Activated CD4-positive, CD25-positive, alpha-beta regulatory T cell treated with anti-CD3 and anti-CD28 coated beads, Interleukin-2, amount 50 U/mL, for 24 hours (primary cell): ENCODE measurements at places on chromosomes 3 and 15.

DNA sequence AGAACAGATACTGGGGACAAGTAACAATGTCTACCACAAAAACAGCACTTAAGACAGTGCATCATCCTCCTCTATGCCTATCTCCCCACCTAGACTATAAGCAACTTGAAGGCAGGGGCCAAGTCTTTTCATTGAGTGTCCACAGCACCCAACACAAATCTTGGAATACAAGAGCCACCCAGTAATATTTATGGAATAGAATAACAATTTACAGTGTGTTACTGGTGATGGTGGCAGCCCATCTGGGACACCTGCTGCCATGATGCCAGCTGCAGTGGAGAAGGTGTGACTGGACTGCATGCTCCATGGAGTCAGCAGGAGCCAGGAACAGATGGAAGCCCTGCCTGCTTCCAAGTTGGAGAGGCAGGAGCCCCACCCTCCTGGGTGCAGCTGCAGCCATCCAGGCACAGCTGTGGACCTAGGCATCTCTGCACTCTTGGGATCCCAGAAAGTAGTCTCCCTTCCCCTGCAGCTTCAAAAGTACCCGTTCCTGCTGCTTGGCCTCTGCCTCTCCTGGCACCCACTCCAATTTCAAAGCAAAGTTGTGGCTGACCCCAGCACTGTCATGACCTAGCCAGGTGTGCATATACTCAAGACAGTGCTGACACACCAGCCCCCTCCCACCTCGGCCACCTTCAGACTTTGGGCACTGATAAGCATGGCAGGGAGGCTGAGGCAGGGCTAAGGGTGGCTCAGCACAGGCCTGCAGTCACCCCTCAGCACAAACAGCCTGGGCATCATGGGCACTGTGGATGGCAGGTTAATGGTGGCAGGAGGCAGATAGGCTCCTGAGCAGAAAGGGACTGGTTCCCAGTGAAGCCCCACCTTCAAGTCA, 94.5 kb downstream of the TPRA1 start:
- ATAC-seq = no peak

- no peak for ATAC-seq
Observed at GRCh38 chr3:30180310-30181177, 425.9 kb upstream of the TGFBR2 start.

- no peak for ATAC-seq
Observed at GRCh38 chr15:88323976-88324740, 67.6 kb upstream of the NTRK3 start.

DNA sequence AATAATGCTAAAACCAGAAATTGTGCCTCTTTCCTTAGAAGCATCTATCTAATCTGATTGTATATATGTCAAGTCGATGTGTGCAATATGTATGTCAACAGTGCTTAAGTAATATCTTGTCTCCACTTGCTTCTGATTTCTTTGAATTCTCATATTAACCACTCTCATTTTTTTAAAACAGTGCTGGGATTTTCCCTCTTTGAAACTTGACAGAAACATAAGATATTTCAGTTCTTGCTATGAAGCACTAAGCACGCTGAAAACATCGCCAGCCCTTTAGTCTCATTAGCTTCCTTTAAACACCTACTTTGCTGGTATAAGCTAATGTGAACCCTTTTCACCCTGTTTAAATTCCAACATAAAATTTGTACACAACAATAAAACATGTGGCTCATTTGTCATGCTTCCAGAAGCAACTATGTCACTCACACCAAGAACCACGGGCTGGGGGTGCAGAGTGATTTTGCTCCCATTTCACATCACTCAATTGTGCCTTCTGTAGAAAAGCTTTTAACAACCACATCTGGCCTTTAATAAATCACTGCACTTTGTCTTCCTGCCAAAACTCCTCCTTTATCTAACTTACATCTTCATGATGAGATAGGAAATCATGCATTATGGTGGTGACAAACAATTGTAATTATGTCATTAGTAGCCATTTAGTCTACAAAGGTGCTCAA, 185.2 kb downstream of the FOXP1 start:
- peak; percentile 75 for ATAC-seq

DNA sequence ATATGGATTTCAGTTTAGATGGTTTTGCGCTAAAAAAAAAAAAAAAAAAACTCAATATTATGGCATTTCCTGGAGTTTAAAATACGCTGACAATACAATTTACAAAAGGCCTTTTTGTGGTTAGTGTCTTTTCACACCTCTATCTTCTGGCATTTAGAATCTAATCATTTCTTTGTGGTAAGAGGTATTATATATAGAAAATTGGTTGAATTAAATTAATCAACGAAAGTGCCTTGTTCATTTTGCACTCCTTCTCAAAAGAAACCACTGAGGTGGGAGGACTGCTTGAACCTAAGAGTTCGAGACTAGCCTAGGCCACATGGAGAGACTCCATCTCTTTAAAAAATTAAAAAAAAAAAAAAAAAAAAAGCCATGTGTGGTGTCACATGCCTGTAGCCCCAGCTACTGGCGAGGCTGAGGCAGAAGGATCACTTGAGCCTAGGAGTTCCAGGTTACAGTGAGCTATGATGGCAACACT, 90.0 kb upstream of the ICE2 start:
- peak; percentile 17 for ATAC-seq

- no peak for ATAC-seq
Observed at GRCh38 chr3:107951126-107951525, 139.7 kb downstream of the CD47 start.

DNA sequence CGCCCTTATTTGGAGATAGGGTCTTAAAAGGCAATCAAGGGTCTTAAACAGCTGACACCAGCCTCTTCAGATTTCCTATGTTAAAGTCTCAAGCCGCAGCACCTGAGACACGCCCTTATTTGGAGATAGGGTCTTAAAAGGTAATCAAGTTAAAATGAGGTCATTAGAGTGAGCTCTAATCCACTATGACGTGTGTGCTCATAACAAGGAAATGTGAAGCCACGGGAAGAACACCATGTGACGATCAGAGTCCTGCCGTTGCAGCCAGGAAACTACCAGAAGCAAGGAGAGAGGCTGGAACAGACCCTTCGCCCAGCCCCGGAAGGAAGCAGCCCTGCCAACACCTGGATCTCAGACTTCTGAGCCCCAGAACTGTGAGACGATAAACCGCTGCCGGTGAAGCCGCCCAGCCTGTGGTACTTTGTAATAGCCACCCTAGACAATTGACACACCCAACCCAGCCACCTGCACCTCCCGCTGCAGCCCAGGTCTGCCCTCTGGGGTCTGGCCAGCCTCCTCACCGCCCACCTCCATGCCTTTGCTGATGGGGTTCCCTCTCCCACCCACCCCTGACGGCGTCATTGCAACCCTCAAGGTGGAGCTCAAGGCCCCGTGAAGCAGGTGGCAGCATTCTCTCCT, 137.9 kb downstream of the MEGF11 start:
- ATAC-seq = no peak

DNA sequence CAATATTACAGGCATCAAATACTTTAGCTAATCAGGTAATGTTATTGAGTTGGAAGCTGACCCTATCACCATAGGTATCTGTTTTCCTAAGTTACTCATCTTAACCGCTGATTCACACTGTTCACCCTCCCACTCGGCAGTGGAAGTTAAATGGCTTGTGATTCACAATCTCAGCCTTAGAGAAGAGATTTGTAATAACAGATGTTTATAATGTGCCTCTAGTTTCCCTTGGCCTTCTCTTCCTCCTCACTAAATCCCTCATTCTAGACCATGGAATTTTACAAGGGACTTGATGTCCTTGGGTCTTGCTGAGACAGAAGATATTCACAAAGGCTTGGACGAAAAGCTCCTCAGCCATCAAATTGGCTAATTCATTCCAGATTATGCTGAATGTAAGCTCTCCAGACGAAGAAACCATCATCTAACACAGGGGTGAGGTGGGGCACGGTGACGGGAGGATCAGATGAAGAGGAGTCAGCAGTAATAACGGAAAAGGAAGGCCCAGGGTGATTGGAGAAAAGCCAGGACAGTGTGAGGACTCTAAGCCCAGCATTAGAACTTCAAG, 931.7 kb downstream of the MCTP2 start:
- ATAC-seq = no peak

GRCh38 chr3:47261301-47261700, 21.3 kb downstream of the KIF9 start:
- no peak for ATAC-seq

GRCh38 chr3:175208326-175208725, 349.2 kb downstream of the NAALADL2 start:
- ATAC-seq = no peak

- ATAC-seq = no peak
Observed at GRCh38 chr3:149609595-149609994, 48.2 kb downstream of the WWTR1 start.

DNA sequence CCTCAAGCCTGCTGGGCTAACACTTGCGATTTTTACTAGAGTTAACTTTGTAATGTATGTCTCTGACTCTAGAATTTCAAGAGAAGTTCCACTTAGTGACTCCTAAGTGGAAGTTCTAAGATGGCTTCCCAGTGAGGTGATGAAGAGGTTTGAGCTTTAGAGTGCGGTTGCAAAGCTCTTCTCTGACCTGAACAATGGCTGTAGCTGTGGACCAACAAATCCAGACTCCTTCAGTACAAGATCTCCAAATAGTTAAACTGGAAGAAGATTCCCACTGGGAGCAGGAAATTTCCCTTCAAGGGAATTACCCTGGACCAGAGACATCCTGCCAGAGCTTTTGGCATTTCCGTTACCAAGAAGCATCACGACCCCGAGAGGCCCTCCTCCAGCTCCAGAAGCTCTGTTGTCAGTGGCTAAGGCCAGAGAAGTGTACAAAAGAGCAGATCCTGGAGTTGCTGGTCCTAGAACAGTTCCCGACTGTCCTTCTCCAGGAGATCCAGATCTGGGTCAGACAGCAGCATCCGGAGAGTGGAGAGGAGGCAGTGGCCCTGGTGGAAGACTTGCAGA, 22.3 kb downstream of the WDR73 start:
- no peak for ATAC-seq

DNA sequence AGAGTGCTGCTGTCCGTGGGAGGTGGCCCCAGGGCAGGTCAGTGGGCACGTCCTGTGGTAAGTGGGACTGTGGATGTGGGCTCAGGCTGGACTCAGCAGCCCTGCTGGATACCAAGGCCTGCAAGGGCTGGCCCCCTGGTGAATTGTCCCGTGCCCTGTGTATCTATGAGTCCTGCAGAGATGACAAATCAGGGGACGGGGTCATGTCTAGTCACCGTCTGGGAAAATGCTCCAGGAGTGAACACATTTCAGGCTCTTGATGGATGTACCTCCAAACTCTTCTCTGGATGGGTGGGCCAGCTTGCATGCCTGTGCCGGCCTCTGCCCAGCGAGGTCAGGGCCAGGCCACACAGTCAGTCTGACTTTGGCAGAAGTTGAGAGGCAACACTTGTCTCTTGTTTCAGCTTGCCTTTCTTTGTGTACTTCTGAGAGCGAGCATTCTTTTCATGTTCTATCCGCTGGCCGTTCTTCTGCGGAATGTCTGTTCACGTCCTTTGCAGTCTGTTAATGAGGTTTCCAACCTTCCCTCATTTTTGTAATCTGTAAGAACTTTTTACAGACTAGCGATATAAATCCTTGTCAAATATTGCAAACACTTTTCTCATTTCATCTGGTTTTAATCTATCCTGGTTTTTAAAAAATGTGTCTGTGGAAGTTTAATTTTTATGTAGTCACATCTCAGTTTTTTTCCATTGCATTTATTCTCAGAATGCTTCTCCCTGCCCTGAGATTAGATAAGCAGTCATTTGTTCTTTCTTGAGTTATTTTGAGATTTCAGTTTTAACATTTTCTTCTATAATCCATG, 11.4 kb upstream of the STAB1 start:
- ATAC-seq = no peak

DNA sequence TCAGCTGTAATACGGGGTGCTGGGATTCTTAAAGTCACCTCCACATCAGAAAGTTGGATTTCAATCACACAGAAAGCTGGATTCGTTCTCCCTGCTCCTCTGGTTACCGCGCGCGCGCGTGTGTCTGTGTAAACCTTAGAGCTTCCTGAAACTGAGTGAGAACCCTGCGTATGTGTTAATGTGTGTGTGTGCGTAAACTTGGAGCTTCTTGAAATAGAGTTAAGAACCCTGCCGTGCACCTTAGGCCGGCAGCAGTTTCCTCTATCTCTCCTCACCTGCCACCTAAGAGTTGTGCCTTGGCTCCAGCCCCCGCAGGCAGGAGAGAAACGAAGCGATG, 531 bp downstream of the LZTFL1 start:
- peak; percentile 32 for ATAC-seq

DNA sequence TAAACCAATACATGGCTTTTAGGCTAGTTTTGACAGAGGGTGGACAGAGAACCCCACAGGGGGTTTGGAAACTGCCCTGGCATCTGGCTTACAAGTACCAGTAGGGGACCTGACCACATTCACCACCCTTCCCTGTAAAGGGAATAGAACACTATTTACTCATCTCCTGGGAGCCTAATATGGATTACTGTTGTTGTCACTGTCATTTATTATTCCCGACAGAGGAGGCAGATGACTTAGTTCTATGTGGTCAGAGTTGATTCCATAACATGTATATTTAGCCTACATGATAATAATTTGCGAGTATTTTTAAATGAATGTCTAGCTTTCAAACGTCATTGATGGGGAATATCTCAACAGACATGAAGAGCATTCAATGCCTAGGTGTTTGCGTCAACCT, 15.9 kb downstream of the ZBTB38 start:
- no peak for ATAC-seq

- no peak for ATAC-seq
Observed at GRCh38 chr15:65287520-65287855, 805 bp upstream of the PARP16 start.

DNA sequence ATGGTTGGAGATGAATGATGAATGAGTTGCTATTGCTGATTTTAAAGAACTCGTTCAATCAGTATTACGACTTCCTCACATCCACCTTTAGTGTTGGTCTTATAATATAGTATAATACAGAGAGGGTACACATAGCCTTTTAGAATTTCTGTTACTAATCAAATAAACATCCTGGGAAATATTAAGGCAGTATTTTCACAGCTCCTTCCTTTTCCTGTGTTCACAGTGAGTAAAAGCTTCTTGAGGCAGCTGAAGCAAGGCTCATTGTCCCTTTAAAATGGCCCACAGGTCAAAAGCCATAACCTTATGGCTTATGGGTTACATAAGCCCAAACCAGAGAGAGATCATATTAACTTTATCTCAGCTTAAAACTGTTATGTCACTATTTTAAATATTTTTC, 1.3 kb upstream of the BTLA start:
- no peak for ATAC-seq

DNA sequence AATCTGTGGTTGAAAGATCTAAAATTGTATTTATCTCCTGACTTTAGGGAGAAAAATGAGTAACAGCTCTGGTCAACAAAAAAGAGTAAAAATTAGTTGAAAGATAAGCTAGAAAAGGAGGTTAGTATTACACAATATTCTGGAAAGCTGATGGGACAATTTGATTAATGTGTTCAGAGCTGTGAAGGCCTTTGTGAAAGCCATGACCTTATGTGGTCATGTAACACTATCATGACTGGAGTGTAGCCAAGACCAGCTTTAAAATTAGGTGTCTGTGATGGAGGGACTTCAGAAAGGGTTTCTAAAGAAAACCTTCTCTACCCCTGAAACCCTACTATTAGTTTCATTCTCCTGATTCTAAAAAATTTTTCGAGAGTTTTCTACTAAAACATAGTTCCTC, 127.2 kb downstream of the NFKBIZ start:
- no peak for ATAC-seq
